Karpas-422 (cell line): ENCODE measurements at places on chromosomes 7 and 10. TPM values are rescaled to one million over a fixed set of nuclear protein-coding genes. Genes with fewer than 3 reads are reported as not detected.

- no peaks in the 10 kb centered on the region for H3K27me3 ChIP-seq
- DNase-seq, result no peak
- no peak overlapping the region for H3K27ac ChIP-seq
- H3K36me3 ChIP-seq, result peaks cover 5% of the 10 kb centered on the region; the same call in 1 of the 2 replicates
Measured at GRCh38 chr10:51694086-51694768, 5.2 kb downstream of the CSTF2T start.

DNA sequence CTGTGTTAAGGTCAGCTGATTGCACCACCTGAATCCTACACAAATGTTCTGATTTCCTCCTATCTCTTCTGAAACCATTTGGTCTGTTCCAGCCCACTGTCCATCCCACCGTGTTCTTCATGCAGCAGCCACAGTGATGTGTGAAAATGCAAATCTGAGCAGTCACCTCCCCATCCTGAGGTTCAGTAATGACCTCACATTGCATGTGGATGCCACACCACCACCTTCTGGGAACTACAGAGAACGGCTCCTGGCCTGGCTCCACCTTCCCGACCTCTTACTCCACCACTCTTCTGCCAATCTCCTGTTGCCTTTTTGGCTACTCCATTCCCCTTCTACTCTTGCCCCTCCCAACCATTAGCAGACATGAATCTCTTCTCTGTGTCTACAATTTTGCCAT is 244.4 kb downstream of the TNS3 start:
- H3K27me3 ChIP-seq, result no peaks in the 10 kb centered on the region
- peaks cover 7% of the 10 kb centered on the region; the same call in 1 of the 2 replicates for H3K36me3 ChIP-seq
- H3K27ac ChIP-seq, result peak overlapping the region; percentile 17; the same call in 1 of the 2 replicates
- H3K4me1 ChIP-seq, result peaks cover 31% of the 10 kb centered on the region

DNA sequence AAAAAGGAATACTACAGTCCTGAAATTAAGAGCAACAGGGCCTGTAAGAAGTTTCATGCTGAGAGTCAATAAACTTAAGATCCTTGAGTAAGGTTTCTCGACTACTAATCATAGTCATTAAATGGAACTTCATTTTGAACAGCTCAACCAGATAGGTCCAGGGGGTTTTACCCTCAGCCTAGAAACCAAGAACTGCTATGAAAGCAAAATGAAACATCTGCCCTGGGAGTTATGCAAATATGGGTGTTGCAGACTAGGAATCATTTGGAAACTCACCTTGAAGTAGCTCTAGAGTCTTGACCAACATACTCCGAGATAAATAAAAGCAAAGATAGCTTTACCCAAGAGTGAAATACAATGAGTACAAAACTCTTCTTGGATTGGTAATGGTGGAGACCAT is 128.0 kb downstream of the HGF start:
- H3K36me3 ChIP-seq, result no peaks in the 10 kb centered on the region
- H3K4me3 ChIP-seq, result no peak overlapping the region
- no peaks in the 10 kb centered on the region for H3K4me1 ChIP-seq
- DNase-seq, result no peak
- no peaks in the 10 kb centered on the region for H3K27me3 ChIP-seq

Gene PAX4
- total RNA-seq, result not detected in 2 replicates

Gene PITX3
- not detected in 2 replicates for total RNA-seq

Gene SLC26A3
- not detected in 2 replicates for total RNA-seq
